ENCODE measurements at places on chromosomes 1 and 21. TPM values are rescaled to one million over a fixed set of nuclear protein-coding genes. Genes with fewer than 3 reads are reported as not detected.

DNA sequence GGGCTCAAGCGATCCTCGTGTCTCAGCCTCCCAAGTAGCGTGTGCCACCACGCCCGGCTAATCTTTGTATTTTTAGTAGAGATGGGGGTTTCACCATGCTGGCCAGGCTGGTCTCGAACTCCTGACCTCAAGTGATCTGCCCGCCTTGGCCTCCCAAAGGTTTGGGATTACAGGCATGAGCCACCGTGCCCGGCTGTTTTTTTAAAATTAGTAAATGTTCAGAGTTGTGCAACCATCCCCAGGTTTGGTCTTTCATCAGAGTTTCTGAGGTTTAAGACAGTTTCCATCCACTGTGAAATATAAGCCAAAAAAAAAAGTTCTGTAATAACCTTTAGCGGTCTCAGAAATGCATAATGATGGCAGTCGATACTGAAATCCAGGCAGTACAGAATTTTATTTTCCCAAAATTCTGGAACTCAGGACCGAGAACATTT lies 550 bp upstream of the SYT11 start:
- DNase-seq = no peak

DNA sequence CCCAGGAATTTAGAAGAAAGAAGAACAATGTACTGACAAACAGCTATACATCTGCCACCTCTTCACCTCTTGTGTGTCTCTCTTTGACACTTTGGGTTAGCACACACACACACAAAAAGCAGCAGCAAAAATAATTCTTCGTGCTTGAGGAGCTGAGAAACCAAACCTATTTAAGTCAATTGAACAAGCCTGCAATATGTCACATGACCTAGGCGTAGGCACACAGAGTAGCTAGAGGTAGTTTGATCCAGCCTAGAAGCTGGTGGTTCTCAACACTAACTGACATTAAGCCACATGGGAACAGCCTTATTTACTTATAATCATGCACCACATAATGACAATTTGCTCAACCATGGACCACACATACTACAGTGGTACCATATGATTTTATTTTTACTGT lies 32.3 kb downstream of the RRAGC start:
- no peak for DNase-seq

- DNase-seq = no peak
Measured at GRCh38 chr1:67209521-67209920, 43.3 kb downstream of the IL23R start.

DNA sequence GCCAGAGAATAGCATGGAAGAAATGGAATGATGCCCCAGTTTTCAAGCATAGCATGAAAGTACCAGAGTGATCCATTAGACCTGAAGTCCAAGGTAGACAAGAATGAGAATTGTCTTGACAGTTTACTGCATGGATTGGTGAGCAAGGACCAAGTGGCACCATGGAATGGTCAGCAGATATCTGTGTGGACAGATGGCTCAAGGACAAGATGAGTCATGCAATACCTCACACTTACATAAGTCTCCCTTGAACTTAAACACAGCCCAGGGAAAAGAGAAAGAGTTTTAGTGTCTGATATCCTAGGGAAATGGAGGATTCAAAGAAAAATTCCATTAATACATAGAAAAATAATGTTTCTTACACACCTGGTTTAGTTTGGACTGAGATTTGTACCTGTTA lies 195.2 kb downstream of the MRPL39 start:
- no peak for DNase-seq

DNA sequence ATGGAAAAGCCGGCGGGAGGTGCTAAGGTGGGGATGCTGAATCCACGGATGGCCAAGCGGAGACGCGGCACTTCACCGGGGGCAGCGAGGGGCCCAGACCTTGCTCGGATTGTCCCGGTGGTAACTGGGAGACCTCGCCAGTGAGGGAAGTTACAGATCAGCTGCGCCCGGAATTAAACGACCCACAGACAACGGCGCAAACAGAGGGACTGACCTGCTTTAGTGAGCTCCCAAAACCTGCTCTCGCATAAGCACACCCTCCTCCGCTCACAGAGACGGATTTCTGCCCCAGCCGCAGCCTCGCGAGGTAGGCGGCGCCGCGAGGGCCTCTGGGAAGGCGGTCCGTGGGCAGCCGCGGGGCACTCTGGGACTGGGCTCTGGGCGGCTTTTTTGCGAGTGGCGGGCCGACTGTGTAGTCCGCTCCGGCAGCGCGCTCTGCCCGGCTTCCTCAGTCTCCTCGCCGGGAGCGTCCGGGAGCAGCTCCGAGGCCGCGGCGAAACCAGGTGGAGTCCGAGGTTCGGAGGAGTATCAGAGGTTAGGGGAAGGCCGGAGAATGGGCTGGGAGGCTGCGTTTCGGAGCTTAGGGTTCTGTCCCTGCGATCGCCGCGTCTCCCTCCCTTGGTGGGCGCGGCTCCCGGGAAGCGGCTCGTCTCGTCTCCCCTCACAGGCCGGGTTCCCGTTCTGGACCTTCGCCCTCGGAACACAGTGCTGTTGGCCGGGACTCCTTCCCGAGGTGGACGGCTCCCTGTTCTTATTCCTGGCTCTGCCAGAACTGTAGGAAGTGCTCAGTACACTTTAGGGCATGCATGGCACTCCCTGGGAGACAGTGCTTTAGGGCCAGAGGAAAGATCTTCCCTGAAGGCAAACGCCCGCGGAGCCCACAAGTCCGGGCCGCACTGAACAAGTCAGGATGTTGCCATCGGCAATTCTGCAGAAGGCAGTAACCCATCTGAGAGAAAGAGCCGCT lies at the start of gene EXO5:
Gene EXO5, plus strand, starts transcription at position 393 of the 967 bp plus-strand sequence. CDS start 5,778 bp downstream, outside the sequence.
- DNase-seq = peak; percentile 43

DNA sequence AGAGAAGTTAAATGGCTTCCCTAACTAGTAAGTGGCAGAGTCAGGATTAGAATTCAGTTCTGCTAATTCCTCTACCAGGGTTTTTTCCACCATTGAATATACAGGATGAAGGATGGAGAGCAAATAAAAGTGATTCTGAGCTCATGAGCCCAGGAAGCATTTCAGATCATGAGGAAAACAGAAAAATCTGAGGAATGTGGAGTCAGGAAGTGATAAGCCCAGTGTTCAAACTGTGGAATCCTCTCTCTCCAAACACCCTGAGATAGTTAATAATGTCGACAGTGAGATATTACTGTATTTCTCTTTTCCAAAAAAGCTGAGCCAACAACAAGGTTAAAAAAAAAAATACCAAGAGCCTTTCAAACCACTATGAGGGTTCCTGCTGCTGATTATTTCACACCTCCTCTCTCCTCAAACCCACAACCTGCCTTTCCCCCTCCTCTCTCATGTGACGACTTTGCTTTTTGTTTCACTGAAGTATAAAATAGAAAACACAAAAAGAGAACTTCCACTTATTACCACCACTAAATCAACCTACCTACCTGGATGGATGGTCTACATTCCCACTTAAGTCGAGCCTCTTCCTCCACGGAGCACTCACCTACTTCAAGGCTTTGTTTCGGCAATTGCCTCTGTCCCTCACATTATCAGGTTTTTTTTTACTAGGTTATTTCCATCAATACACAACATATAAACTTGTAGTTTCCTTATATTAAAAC lies 8.9 kb downstream of the SLAMF1 start:
- DNase-seq = no peak

- no peak for DNase-seq
Measured at GRCh38 chr21:34279883-34280282, 83.9 kb upstream of the KCNE2 start.

GRCh38 chr21:45923146-45923545 lies 58.4 kb upstream of the COL6A1 start:
- peak; percentile 32 for DNase-seq

DNA sequence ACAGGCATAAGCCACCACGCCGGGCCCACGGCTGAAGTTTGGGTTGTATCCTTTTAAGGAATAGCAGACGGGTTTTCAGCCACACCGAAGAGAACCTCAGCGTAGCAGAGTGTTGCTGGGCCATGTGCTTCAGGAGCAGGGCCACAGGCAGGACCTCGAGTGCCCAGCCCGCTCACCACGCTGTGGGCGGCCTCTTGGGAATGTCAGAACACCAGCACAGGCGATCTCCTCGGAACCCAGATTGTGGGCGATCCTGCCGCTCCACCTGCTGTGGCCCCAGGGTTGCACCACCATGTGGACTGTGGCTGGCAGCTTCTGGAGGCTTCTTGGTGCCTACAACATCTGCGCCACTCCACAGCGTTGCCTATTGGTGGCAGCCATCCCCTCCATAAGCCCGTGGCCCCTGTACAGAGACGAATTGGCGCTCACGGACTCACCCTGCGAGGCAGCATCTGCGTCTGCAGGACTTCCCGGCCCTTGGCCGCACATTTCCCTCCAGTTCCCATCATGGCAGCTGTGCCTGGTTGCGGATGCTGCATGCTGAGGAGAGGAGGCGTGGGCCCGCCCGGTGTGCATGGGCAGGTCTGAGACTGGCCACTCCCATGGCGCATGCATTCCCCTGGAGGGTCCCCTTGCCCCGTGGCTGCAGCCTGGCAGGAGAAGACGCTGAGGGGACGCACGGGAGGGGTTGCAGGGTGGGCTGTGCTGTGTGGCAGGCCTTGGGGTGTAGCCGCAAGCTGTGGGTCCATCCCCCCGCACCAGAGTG lies 69.3 kb downstream of the SKI start:
- no peak for DNase-seq

- DNase-seq = no peak
Measured at GRCh38 chr1:58308206-58308605, 238.3 kb downstream of the OMA1 start.

DNA sequence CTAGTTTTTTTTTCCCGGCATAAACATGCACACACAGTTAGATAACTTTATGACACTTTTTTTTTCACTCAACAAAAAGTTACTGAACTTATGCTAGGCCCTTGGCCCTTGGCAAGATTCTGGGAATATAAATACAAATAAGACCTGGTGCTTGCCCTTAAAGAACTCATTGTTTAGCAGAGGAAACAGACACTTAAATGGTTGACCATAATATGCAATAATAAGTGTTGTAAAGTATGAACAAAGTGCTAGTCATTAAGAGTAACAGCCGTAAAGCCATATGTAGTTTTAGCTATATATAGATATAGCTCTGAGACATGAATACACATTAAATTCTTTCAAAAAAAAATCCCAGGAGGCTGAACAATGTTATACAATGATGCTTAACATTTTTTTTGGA lies 198.3 kb downstream of the CYYR1 start:
- no peak for DNase-seq

- DNase-seq = no peak
Measured at GRCh38 chr21:28523367-28523766, 469.3 kb downstream of the LTN1 start.

GRCh38 chr1:226063224-226063976 lies 884 bp downstream of the H3-3A start:
- DNase-seq = peak; percentile 71

GRCh38 chr1:219119839-219120238 lies 53.8 kb upstream of the LYPLAL1 start:
- no peak for DNase-seq

DNA sequence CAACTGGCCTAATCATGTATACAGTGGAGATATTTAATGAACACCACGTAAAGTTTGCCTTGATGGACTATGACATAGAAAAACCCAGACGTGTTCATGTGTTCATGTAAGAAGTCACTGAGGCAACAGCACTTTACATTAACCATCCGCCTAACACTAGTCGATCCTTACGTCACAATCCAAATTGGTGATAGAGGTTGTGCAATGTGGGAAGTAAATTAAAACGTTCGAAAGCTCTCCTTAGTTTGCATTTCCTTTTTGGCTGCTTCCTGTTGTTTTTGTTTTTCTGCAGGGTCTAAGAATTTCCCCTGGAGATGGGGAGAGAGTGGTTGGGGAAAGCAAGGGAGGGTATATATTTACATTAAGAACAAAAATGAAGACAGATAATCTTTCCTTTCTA lies 587.5 kb upstream of the ADGRL2 start:
- no peak for DNase-seq

- DNase-seq = no peak
Measured at GRCh38 chr1:203353486-203353885, 2.6 kb upstream of the FMOD start.

DNA sequence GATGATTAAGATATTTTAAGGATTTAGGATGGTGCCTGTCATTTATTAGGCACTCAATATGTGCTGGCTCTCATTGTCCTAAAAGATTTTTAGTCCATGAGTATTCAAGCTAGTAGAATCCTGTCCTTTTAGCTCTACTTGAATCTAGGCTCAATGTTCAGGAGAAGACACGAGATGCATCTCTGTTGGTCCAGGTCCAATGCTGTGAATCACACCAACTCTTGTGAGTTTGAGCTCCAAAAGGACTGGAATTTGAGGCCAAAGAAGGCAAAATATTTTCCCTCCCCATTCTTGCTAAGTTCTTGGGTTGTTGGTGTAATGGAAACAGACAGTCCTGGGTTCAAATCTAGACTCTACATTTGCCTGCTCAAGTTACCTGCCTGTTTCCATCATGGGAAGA lies 1.4 kb upstream of the PODN start:
- no peak for DNase-seq

GRCh38 chr1:84303314-84303830 lies 1.9 kb downstream of the SAMD13 start:
- DNase-seq = peak; percentile 11

DNA sequence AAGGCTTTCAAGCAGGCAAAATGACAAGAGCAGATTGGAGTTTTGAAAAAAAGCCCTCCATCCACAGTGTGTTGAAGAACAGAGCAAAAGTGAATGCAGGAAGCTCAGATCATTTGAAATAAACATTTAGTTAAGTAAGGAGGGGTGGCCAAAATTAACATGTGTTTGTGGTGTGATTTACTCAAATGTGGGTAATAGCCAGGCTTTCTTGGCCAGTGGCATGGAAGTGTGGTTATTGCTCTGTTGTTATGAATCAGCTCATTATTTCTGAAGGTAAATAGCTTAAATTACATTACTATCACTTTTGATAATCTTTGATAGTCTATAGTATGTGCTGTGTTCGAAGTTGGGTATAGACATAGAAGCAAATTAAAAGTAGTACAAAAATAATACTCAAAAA lies 485.9 kb downstream of the LMO4 start:
- no peak for DNase-seq

- no peak for DNase-seq
Measured at GRCh38 chr1:242787968-242788367, 263.5 kb upstream of the PLD5 start.

DNA sequence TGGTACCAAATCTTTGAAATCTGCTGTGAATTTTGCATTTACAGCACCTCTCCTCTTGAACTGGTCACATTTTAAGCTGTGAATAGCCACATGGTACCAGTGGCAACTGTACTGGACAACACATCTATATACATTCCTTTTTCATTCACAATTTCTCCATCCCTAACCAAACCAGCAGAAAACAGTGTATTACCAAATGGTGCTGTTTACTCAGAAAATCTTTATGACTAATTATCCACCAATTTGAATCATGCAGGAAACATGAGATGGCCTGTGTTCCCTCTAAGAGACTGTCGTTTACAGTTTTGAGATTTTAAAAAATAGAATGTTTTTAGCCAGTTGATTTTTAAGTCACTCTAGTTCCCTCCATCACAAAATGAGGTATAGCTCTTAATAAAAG lies 17.6 kb upstream of the CCT8 start:
- DNase-seq = no peak

GLRX2 gene
- total RNA-seq = 4.9 TPM

LAD1 gene
- 35.7 TPM for total RNA-seq

BTBD8 gene
- total RNA-seq = 4.9 TPM

PAQR6 gene
- 0.79 TPM for total RNA-seq

ITGB2 gene
- 22.5 TPM for total RNA-seq

WNT2B gene
- 4.7 TPM for total RNA-seq

MEX3A gene
- 6.6 TPM for total RNA-seq

TRIM63 gene
- total RNA-seq = 4.7 TPM
